ENCODE measurements at places on chromosomes 2 and 18.

GRCh38 chr2:45332567-45332966 is 278.5 kb downstream of the SRBD1 start:
- no peak for DNase-seq

GRCh38 chr2:55141572-55142413 is 90.3 kb downstream of the CLHC1 start:
- no peak for DNase-seq

DNA sequence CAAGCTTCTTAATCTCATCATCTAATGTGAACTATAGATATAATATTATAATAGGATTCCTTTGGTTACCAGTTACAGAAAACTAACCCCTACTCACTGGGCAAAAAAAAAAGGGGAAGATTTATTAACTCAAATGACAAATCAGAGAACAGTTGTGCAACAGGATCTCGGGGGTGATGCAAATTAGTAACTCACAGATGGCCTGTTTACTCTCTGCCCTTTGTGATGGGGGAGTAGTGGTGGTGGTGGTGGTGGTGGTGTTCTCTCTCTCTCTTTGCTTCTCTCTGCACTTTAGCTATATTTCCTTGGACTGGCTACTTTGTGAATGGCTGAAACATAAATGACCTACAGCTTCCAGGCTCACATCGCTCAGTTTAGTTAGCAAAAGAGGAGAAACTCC is 59.0 kb downstream of the TMEM247 start:
- no peak for DNase-seq

GRCh38 chr18:13547347-13547746 is 179.0 kb downstream of the FAM210A start:
- DNase-seq = no peak

- DNase-seq = no peak
These were observed 83.5 kb downstream of the HRH4 start for GRCh38 chr18:24543795-24544498.

GRCh38 chr2:179729966-179730365 is 131.4 kb downstream of the ZNF385B start:
- DNase-seq = no peak

- no peak for DNase-seq
These were observed 69.7 kb downstream of the COBLL1 start for GRCh38 chr2:164771897-164772296.

- no peak for DNase-seq
These were observed 151.8 kb downstream of the MBP start for GRCh38 chr18:76980663-76981395.

DNA sequence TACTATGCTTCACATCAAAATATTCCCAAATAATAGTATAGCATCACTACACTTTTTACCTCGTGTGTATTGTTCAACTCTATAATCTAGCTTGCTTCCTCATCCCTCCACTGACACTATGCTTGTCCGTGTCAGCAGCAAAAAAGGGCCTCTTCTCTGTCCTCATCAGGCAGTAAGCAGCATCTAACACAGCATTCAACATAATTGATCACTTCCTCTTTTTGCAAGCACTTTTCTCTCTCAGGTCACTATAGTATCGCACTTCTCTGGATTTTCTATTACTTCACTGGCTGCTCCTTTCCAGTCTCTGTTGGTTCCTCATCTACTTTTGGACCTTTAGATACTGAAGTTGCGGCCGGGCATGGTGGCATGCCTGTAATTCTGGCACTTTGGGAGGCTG is 64.9 kb upstream of the ZSWIM2 start:
- DNase-seq = no peak

DNA sequence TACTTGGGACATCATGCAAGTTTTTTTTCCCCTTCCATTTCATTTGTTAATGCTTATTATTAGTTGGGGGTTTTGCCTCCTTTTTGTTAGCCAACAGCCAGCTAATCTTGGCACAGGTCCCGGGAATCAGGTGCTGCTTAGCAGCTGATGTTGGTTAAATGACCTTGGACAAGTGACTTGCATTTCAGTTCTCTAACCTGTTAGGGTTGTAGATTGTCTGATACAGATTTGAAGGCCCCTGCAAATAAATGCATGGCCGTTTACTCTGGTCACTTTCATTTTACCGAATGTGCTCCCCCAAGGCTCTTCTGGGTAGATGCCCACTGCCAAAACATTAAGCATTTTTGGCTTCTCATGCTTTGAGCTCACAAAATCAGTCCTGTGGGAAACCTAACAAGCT is 120.9 kb downstream of the SPTBN1 start:
- DNase-seq = peak; percentile 42

DNA sequence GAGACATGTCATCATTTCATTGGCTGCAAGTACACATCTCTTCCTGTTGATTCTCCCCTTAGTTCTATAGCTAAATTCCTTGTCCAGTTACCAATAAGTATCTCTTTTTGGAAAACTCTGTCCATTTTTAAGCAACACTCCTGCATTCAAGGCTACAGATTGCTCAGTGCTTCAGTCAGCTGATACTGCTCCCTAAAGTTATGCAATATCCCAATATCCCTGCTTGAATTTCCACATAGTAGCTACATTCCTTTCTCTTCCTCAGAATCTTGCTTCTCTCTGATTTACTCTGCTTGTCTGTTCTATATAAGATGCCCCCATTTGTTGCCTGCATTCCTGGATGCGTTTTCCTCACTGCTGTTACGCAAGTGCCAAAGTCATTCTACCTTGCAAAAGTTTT is 109.8 kb downstream of the PARD3B start:
- DNase-seq = no peak

DNA sequence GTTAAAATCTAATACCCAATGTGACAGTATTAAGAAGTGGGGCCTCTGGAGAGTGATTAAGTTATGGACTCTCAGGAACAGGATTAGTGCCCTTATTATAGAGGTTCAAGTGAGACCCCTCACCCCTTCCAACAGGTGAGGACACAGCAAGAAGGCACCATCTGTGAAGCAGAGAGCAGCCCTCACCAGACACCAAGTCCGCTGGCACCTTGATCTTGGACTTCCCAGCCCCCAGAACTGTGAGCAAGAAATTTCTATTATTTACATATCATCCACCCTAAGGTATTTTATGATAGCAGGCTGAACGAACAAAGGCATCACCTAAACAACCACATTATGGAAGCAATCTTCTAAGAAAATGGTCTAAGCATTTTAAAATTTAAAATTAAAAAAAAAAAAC is 59.0 kb downstream of the HDAC4 start:
- no peak for DNase-seq

DNA sequence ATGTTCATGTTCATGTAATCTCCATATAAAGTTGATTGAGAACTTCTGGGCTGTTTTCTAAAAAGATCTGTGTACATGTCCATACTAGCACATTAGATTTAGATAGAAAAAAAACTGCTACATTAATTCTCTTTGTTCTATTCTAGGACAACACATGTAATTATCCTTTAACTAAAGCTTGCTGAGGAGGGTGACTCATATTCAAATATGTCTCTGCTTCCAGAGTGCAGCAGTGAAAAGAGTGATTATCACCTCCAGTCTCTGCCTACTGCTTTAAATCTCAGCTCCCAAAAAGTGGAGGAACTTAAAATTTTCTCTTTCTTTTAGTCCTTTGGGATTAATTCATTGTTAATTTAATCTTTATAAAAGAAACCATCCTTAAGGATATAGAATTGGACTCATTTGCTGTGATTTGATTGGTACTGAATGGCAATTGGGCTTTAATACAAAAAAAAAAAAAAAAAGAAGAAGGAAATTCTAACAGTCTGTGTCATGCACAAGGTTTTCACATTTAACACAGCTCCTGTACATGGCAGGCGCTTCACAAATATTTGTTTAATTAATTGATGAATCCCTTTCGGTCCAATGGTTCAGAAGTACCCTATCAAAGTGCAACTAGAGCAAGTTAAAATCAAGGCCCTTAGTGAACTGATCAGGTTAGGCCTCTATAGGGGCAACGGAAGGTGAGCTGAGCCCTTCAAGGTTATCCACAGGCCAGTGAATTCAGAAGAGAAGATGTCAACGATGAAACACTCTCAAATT is 214.0 kb upstream of the KCNJ3 start:
- DNase-seq = no peak

- DNase-seq = no peak
These were observed 291.6 kb downstream of the ZNF385B start for GRCh38 chr2:179569831-179570233.

- no peak for DNase-seq
These were observed 100.3 kb downstream of the GREB1L start for GRCh38 chr18:21342372-21342771.

DNA sequence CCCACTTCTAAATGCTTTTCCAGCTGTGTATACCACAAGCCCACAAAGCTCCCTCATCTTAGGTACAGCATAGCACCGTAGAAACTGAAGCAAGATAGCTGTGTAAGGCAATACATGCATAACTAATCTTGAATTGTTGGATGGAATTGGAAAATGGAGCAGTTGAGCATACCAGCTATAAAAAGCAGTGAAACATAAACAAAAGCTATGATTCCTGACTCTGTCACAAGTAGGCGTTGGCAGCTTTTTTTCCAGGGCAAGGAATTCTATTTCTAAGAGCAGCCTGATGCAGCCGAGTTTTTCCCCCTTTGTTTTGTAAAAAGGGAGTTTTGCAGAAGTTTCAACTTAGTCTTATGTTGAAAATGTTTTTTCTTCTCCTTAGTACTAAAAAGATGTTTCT is 32.4 kb downstream of the MOGAT1 start:
- DNase-seq = no peak

Data from LNCaP clone FGC (cell line).